Lower leg skin (tissue), 4 donors: ENCODE measurements at places on chromosomes 6 and 20.

- DNase-seq: peak; percentile 64
Measured at GRCh38 chr6:154928325-154928922, 66.7 kb upstream of the TIAM2 start.

DNA sequence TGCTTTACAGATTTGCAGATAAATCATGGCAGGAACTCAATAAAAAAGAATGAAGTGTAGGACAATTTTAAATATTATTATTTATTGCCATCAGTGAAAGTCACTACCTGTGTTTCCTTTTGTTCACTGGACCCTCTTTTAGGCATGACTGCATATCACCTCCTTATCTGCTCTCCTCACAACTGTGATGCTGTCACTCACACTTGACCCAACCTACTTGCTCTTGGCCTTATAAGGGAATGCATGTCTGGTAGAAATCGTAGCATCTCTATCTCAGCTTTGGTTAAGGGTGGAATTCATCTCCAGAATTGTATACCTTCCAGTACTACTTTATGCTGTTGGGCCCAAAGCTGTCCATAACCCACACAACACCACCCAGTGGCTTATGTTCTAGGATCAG lies 47.6 kb upstream of the RNF144B start:
- DNase-seq: no peak

DNA sequence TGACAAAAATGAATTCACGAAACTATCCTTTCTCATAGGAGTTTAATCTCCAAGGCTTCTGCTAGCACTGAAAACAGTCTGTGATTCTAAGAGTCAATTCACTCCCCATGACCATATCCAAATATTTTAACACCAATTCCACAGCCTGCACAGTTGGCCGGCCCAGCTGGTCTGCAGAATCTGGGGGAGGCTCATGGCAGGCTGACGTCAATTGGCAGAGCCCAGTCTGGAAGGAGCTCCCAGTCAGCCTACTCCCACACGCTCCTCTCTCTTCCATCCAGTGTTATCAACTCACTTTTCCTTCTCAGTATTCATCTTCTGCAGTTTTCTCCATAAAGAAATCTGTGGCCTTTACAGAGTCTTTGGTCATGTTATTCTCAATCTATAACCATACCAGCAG lies 111.0 kb downstream of the TBXT start:
- DNase-seq: no peak

DNA sequence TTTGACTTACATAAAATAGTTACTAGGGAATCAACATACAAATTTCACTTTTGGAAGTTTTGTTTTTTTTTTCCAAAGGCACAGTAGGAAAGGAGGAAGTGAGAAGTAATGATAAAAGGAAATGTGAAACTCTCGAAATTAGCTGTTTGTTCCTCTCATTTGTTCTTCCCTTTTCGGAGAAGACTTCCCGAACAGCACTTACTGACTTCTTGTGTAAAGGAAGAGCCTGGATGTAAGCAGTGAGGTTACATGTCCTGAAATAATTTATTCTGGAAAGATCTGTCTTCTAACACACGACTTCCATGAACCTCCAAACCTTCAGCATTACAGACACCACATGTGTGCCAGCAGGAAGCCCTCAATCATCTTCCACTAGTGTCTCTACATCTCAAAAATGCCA lies 59.1 kb downstream of the KIF16B start:
- no peak for DNase-seq

DNA sequence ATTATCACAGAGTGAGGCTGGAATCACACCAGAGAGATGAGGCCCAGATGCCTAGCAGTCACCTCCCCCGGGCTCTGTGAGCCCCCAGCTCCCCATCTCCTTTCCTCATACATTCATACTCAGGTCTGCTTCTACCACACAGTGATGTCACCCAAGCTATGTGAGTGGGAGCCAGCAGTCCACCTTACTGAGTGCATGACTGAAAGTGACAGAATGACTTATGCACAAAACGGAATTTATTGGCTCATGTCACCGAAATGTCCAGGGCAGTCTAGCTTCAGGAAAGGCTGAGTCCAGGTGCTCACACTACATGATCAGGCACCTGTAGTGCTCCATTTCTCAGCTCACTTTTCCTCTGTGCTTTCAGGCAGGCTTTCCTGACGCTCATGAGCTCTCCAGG lies 36.7 kb upstream of the CCN6 start:
- no peak for DNase-seq

GRCh38 chr6:55997223-55997874 lies 122.0 kb upstream of the BMP5 start:
- no peak for DNase-seq

DNA sequence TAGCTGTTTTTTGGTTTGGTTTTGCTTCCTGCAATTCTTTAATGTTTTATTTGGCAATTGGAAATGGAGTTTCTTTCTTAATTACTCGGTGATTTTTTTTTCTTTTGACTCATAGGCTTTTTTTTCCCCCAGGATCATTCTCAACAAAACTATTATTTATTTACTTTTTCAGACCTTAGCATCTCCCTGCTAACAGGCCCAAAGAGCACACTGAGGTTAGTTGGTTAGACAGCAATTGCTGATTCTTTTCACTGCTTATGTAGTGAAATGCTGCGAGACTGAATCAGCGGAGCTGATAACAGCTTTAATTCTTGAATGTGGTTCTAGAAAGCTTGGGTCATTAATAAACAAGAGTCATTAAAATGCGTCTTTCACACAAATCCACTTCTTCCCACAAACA lies 79.1 kb upstream of the ZFP64 start:
- DNase-seq: no peak

DNA sequence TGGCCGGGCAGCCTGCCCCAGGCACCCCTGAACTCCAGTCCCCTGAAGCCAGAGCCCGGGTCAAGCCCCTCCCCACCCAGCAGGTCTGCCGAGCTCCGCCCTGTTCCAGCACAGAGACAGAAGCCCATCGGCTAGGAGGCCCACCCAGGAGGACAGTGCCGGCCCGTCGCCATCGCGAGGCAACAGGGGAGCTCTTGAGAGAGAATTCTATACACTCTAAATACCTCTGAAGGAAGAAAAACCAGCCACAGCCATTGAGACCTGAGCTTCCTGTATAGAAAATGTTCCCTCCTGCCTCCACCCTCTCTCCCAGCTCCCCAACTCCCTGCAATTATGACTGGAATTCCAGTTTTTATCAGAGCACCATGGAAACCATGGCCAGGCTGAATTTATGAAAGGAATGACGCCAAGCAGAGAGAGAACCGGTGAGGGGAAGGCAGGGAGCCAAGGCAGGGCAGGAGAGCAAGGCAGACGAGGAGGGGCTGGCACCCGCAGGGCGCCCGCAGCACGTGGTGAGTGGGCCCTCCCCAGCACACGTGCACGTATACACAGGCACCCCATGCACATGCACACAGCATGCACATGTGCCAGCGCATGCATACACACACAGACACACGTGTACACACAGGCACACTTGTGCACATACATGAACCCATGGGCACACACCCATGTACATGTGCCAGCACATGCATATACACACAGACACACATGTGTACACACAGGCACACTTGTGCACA lies 27.6 kb upstream of the MRGBP start:
- DNase-seq: no peak

GRCh38 chr6:113068570-113068969 lies 721.4 kb downstream of the RFPL4B start:
- no peak for DNase-seq

DNA sequence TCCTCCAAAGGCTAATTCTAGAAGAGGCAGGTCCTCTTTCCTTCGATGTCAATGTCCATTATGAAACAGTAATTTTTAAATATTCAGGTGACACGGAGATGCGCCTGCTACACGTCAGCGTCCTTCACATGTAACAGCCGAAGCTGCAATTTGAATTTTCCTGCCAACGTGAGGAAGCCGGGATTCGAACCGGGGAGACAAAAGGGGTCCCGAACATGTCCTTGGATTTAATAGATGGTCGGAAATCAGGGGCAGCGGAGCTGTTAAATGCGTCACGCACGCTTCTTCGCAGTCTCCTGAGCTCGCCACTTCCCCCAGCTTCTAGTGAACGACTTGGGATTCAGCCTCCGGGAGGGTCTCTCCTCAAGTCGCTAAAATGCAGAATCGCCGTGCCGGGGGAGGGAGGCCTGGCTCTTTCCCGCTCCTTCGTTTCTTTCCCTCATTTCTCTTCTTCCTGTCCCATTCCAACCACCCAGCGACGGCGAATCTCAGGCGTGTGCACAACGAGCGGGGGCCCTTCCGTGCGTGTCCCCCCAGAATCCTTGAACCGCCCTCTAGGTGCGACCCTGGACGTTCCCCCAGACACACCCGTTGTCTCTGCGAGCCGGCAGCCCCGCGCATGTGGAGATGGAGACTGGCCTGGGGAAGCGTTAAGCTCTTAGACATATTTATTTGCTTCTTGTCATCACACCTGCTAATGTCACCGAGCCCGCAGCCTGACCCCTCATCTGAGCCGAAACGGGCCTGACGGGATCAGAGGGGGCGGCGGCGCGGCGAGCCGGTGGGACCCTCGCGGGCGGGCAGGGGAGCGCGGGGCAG lies 1.3 kb upstream of the FOXC1 start:
- DNase-seq: no peak

DNA sequence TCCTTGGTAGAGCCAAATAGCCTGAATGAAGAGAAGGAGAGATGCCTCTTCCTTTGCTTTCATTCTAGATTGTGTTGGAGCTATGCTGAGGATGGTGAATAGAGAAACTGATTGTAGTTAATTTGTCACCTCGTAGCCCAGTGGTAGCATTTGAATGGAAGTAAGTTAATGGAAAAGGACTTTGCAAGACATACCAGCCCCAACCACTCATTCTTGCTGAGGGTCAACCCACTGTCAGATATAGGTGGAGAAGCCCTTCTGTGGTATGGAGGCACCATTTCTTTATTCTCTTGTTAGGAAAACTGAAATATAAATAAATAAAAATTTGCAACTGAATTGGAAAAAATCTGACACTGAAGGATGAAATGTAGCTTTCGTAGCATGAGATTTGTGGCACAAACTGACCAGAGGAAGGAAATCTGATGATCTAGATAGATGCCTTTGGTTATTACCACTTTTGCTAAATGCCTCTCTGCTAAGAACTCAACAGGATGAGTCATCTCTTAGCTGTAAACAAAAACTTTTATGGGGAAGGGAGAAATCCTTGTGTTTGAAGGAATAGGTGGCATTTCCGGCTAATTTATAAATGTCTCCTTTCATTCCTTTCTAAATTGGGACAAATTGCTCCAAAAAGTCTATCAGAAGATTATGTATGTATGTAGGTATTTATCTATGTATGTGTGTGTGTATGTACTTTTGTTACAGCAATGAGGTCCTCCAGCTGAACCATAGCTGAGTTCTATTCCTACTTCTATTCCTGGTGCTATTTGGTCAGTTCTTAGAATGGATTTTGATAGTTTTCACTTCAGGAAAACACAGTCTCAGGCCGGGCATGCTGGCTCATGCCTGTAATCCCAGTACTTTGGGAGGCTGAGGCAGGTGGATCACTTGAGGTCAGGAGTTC lies 76.5 kb upstream of the SUPT3H start:
- DNase-seq: no peak

DNA sequence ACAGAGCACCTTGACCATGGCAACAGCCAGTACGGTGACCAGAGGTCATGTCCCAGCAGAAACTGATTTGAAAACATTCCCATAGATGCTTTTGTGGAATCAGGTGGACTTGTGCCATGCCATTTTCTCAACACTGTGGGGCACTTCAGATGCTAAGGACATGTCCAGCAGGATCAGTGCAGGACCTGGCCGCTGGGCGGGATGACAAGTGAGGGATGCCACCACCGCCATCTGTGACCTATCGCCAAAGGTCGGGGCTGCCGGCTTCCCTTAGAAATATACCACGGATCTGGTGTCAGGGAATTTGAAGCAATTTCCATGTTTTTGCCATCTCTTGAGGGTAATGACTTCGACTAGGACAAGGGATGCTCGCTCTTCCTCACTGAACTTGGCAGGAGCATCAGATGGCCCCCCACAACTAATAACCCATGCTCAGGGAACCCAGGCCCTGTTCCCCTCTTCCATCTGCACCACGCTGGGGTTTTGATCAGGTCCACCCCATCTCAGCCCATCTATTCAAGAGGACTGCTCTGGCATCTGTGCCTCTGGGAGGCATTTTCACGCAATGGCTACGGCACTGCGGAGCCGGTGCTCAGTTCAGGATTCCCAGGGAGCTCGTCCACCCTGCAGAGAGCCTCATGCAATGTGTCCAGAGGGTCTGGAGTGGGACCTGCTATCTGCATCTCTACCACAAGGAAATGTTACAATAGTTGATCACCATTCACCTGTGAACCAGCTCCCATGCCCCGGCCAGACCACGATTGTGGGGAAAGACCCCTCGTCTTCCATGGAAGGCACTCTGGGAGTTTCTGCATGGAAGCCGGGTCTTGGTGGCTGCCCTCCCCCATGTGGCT lies 302.6 kb downstream of the TAF4 start:
- no peak for DNase-seq

- no peak for DNase-seq
Measured at GRCh38 chr6:49675816-49676215, 37.5 kb downstream of the CRISP2 start.

DNA sequence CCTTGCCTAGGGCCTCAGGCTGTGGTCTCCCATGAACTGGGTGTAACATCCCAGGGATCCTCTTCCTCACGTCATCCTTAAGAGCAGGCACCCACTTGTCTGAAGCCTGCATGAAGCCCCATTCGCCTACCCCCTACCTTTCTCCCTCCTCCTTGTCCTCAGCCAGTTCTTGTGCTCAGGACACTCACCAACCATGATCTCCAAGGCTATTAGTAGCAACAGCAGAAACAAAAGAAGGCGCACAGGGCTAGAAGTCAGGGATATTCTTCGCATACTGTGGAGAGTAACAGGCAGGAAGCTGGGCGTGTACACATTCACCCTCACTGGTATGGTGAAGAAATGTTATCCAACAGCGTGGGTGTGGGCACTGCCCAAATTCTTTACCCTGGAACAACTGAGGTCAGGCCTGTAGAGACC lies 7.3 kb downstream of the RAET1E start:
- DNase-seq: no peak

DNA sequence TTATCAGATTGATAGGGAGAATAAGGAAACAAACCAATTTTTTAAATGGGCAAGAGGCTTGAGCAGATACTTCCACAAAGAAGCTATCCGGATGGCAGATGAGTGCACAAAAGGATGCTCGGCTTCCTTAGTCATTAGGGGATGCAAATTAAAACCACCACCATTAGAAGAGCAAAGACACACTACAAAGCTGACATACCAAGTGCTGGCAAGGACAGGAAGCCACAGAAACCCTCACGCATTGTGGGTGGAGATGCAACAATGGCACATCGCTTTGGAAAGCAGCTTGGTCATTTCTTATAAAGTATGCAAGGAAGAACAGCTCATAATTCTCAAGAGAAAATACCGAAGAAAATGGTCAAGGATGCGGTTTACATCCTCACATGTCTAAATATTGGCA lies 19.8 kb downstream of the BFSP1 start:
- DNase-seq: no peak

DNA sequence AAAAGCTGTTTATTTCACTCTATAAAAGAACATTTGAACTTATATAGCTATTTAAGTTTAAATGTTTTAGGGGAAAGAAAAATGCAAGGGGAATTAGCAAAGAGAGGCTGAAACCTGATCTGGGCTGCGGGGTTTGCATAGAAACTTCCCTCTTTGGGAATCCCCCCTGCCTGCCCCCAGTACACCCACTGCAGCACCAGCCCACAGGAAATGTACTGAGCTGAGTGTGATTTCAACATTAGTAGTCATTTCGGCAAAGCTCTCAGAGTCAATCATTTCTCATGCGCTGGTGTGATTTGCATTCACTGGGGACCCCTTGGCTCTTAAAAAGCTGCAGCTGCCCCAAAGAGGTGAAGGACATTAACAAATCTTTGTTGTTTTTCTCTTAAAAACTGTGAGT lies 859.4 kb downstream of the MAFB start:
- no peak for DNase-seq
